ENCODE measurements at places on chromosomes 13 and 19.

DNA sequence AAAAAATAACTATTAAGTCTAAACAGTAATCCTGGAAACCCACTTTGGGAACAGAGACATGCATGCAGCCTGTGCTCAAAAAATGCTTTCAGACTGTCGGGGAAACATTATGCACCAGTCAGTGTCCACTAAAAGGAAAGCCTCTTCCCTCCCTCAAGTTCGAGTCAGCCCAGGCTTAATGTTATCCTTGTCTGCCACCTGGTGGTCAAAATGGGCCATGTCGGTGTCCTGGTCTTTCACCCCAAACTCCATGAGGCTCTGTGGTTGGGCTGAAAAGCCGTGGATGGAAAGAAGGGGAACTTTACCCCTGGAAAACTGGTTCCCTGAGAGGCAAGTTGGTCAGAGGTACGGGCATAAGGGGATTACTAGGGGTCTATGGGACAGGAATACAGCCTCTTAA lies 88.4 kb upstream of the ZNF492 start:
- H3K4me1 ChIP-seq = no peaks in the 10 kb centered on the region
- no peak overlapping the region for H3K4me3 ChIP-seq
- no peak overlapping the region for H3K27ac ChIP-seq

DNA sequence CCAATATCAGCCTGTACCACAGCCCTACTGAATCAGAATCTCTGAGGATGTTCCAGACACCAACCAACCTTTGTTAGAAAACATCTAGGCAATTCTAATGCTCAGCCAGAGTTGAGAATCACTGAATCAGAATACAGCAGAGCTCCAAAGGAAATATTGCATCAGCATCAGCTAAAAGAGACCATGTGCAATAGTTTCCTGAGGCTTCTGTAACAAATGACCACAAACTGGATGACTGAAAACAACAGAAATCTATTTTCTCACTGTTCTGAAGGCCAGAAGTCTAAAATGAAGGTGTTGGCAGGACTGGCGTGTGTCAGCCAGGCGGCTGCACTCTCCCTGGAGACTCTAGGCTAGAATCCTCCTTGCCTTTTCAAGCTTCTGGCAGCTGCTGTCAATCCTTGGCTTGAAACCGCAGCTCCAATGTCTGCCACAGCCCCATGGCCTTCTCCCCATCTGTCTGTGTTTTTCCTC lies 1.2 kb upstream of the DCT start:
- H3K27me3 ChIP-seq = no peaks in the 10 kb centered on the region
- DNase-seq = no peak
- H3K27ac ChIP-seq = no peak overlapping the region
- no peaks in the 10 kb centered on the region for H3K4me1 ChIP-seq

DNA sequence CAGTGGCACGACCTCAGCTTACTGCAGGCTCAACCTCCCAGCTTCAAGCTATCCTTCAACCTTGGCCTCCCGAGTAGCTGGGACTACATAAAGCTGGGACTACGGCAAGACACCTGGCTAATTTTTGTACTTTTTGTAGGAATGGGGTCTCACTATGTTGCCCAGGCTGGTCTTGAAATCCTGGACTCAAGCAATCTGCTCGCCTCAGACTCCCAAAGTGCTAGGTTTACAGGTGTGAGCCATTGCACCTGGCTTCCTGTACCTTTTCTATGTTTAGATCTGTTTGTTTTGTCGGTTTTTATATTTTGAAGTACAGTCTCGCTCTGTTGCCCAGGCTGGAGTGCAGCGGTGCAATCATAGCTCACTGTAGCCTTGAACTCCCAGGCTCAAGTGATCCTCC lies 17.5 kb upstream of the TICAM1 start:
- DNase-seq = no peak
- H3K27me3 ChIP-seq = no peaks in the 10 kb centered on the region
- no peaks in the 10 kb centered on the region for H3K4me1 ChIP-seq
- H3K4me3 ChIP-seq = no peak overlapping the region
- no peak overlapping the region for H3K27ac ChIP-seq

DNA sequence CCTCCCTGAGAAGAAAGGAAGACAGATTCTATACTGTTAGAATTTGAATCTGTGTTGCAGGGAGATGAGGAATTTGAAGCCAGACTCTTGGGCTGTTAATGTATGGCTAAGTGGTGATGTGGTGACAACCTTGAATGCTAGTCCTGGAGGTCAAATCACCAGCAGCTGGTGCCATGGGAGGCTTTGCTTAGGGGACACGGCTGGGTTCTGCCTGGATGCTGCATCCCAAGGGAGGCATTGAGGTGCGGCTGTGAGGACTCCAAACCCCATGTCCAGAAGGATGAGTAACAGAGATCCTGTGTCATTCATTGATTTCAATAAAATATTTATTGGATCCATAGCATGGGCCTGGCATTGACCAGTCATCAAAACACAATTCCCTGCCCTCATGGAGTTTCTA lies 42.3 kb downstream of the RFX2 start:
- H3K4me1 ChIP-seq = no peaks in the 10 kb centered on the region
- no peaks in the 10 kb centered on the region for H3K27me3 ChIP-seq
- no peak overlapping the region for H3K27ac ChIP-seq
- no peaks in the 10 kb centered on the region for H3K36me3 ChIP-seq

- no peaks in the 10 kb centered on the region for H3K27me3 ChIP-seq
- H3K36me3 ChIP-seq = no peaks in the 10 kb centered on the region
- H3K4me3 ChIP-seq = no peak overlapping the region
- no peak overlapping the region for H3K27ac ChIP-seq
- no peaks in the 10 kb centered on the region for H3K4me1 ChIP-seq
These were observed 114.3 kb upstream of the KLF12 start for GRCh38 chr13:74248477-74248876.

GRCh38 chr19:51441410-51442390 lies 16.6 kb downstream of the SIGLEC8 start:
- H3K4me3 ChIP-seq = no peak overlapping the region
- no peaks in the 10 kb centered on the region for H3K36me3 ChIP-seq
- no peaks in the 10 kb centered on the region for H3K27me3 ChIP-seq
- H3K27ac ChIP-seq = no peak overlapping the region
- no peak for DNase-seq

DNA sequence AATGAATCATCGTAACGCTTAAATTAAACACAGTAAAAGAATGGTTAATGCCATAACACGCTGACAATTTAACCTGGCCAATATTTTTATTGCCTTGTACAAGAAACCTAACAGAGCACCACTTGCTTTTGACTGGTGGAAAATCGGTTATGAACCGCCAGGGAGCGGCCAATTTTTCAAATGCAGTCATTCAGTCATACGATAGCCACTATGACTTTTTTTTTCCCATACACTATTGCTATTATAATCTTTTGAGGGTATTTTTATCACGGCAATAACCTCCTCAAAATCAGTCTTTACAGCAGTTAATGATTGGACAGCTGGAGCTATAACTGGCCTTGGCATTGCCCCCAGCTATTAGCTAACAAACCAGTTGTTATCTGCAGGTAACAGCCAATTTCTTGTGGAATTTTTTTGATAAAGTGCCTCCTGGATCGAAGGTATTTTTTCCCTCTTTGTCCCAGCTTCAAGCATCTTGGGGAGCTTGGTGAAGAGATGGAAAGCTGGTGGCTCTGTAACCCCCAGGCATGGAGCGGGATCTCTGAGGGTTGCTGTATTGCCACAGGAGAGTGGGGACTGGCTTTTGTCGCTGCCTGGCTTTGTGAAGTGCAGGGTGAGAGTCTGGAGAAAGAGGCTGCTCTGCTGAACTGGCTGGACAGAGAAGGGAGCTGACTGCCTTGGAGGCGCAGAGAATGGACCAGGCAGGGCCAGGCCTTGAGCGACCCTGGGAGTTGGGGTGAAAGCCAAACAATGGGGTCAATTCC lies 198.4 kb upstream of the ZNF536 start:
- H3K4me3 ChIP-seq = no peak overlapping the region
- no peak for DNase-seq
- no peaks in the 10 kb centered on the region for H3K36me3 ChIP-seq
- H3K4me1 ChIP-seq = no peaks in the 10 kb centered on the region
- no peak overlapping the region for H3K27ac ChIP-seq
- no peaks in the 10 kb centered on the region for H3K27me3 ChIP-seq

DNA sequence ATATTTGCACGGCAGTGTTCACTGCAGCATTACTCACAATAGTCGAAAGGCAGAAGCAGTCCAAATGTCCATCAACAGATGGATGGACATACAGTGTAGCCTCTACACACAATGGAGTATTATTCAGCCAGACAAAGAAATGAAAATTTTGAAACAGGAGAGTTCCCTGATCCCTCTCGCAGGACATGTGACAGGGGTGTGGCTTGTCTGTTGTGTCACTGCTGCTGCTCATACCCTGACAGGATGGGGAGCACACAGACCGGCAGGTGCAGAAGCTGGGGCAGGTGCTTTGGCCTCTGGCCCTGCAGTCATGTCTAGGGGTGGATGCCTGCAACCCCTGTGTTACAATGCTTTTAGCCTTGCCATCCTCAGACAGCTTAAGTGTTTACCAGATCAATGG lies 204.3 kb downstream of the EFNB2 start:
- no peak overlapping the region for H3K27ac ChIP-seq
- no peaks in the 10 kb centered on the region for H3K27me3 ChIP-seq
- H3K4me1 ChIP-seq = no peaks in the 10 kb centered on the region
- no peak overlapping the region for H3K4me3 ChIP-seq
- DNase-seq = no peak

All from mesendoderm (in vitro differentiated cells).